ENCODE measurements at places on chromosomes 16 and 17. TPM values are rescaled to one million over a fixed set of nuclear protein-coding genes. Genes with fewer than 3 reads are reported as not detected.

NACA2 gene
- total RNA-seq, result not detected

ABCC12 gene
- not detected for total RNA-seq

TM4SF5 gene
- total RNA-seq, result not detected

ZG16B gene
- total RNA-seq, result 0.78 TPM

DNA sequence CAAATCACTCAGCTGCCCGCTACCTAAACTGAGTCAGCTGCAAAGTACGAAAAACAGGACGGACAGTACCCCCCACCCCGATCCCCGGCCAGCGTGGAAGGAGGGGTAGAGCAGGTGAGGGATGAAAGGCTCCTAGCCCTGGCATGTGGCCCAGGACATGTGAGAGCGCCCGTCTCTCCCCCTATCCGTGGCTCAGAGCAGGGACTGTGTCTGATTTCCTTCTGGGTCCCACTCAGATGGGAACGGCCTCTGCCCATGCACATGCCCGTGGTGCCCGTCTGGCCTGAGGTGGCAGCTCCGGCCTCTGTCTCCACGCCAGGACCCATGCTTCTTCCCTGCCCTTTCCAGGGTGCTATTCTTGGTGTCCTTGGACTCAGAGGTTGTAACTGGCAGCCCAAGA, 30.2 kb upstream of the RASD1 start:
- no peak overlapping the region for H3K27ac ChIP-seq
- no peaks in the 10 kb centered on the region for H3K27me3 ChIP-seq
- DNase-seq, result no peak

DNA sequence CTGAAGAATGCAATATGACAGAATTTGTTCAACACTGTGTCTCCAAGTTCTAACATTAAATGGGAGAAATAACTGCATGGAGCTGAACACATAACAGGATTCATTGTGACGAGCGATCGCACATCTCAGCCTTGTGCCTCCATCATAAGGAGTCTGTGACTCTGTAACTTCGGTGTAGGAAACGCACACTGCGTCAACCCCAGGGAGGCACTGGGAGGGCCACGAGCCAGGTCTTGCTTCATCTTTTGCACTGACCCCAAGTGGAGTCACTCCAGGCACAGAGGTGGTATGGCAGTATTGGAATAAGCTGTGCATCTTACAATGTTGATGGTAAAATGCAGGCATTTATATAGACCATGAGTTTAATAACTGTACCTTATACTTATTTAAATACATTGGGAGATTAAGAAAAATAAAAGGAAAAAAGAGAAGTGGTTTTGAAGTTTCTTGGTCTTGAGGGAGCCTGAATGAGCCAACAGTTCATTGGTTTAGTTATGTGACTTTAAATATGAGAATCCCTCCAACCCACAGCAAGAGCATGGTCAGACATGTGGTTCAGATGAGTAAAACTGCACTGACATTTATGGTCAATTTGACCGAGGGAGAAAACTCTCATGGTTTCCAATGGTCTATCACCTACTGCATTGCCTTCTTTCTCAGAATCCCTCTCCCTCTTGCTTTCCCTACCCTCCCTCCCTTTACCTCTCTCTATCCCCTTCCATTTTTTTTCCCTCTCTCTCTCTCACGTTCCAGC, 5.7 kb upstream of the PMP22 start:
- H3K27ac ChIP-seq, result no peak overlapping the region
- no peaks in the 10 kb centered on the region for H3K27me3 ChIP-seq
- H3K36me3 ChIP-seq, result no peaks in the 10 kb centered on the region
- no peak overlapping the region for H3K4me3 ChIP-seq
- DNase-seq, result no peak

GRCh38 chr17:16593356-16594102, 24.5 kb upstream of the ZNF287 start:
- no peak overlapping the region for H3K4me3 ChIP-seq
- H3K27ac ChIP-seq, result no peak overlapping the region
- no peaks in the 10 kb centered on the region for H3K36me3 ChIP-seq
- H3K4me1 ChIP-seq, result peaks cover 10% of the 10 kb centered on the region

- no peak overlapping the region for H3K27ac ChIP-seq
- no peaks in the 10 kb centered on the region for H3K27me3 ChIP-seq
- no peak for DNase-seq
Measured at GRCh38 chr17:68564415-68565111, 36.6 kb downstream of the FAM20A start.

DNA sequence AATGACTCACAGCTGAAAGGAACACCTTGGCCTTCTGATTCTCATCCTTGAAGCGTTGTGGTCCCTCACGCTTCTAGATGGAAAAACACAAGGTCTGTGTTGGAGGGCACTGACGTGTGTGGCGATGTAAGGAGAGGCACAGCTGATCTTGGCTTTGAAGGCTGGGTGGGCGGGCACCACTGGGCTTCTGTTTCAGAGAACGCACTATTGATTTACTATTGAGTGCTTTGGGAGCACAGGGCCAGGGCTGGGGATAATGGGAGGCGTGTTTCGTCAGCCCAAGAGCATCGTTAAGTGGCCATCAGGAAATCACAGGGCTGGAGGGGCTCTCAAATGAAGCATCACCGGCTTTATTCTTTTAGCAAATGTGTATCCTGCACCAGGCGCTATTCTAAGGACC, 70.7 kb downstream of the CMIP start:
- DNase-seq, result no peak
- peaks cover 3% of the 10 kb centered on the region for H3K36me3 ChIP-seq
- no peak overlapping the region for H3K4me3 ChIP-seq
- peaks cover 49% of the 10 kb centered on the region for H3K4me1 ChIP-seq
- H3K27me3 ChIP-seq, result no peaks in the 10 kb centered on the region

- H3K27me3 ChIP-seq, result no peaks in the 10 kb centered on the region
- H3K27ac ChIP-seq, result no peak overlapping the region
- H3K36me3 ChIP-seq, result no peaks in the 10 kb centered on the region
- no peak overlapping the region for H3K4me3 ChIP-seq
Measured at GRCh38 chr16:7086822-7087616, 245.6 kb upstream of the RBFOX1 start.

DNA sequence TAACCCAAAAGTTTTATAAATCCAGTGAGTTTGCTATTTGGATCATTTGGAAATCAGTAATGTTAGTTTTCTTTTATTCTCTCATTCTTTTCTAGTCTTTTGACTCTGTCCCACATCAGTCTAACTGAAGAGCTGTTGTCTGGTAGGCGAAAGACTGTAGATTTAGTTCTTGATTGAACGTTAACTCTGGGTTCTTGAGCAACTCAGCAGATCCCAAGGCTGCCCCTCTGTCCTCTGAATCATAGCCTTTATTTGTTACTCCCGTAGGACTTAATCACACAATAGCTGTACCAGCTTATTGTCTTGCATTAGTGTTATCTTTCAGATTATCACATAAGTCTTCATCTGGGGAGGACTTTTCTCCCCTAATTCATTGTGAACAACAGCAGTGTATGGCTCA, 119.3 kb upstream of the TOM1L1 start:
- H3K4me3 ChIP-seq, result no peak overlapping the region
- no peak overlapping the region for H3K27ac ChIP-seq
- H3K4me1 ChIP-seq, result no peaks in the 10 kb centered on the region
- no peaks in the 10 kb centered on the region for H3K36me3 ChIP-seq

GRCh38 chr17:35891269-35891668, 11.1 kb upstream of the CCL5 start:
- H3K27ac ChIP-seq, result peak overlapping the region; percentile 75
- no peaks in the 10 kb centered on the region for H3K36me3 ChIP-seq
- peaks cover 91% of the 10 kb centered on the region for H3K4me1 ChIP-seq

GRCh38 chr17:40024901-40025300, 9.7 kb downstream of the CSF3 start:
- no peak overlapping the region for H3K27ac ChIP-seq
- no peaks in the 10 kb centered on the region for H3K27me3 ChIP-seq
- peaks cover 17% of the 10 kb centered on the region for H3K4me1 ChIP-seq
- no peak overlapping the region for H3K4me3 ChIP-seq

GRCh38 chr17:13099089-13099735, 81.4 kb upstream of the ELAC2 start:
- H3K27me3 ChIP-seq, result no peaks in the 10 kb centered on the region
- DNase-seq, result no peak
- no peaks in the 10 kb centered on the region for H3K4me1 ChIP-seq

Measured in natural killer cell (primary cell).